Activated CD8-positive, alpha-beta T cell treated with anti-CD3 and anti-CD28 coated beads, Interleukin-2, amount 10 ng/mL, durations not matched to agents 7 days and 5 days (primary cell): ENCODE measurements at places on chromosomes 3 and 15. TPM values are rescaled to one million over a fixed set of nuclear protein-coding genes. Genes with fewer than 3 reads are reported as not detected.

DNA sequence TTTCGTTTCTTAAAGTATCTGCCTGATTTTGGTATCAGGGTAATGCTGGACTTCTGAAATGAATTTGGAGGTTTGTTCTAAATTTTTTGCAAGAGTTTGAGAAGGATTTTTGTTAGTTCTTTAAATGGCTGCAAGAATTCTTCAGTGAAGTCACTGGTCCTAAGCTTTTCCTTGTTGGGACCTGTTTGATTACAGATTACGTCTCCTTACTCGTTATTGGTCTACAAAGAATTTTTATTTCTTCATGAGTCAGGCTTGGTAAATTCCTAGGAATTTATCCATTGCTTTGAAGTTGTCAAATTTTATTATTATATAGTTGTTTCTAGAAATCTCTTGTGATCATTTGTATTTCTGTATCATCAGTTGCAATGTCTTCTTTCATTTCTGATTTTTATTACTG is 196.0 kb downstream of the DPH6 start:
- no peaks in the 10 kb centered on the region for H3K27me3 ChIP-seq
- no peaks in the 10 kb centered on the region for H3K36me3 ChIP-seq
- DNase-seq = no peak
- H3K27ac ChIP-seq = no peak overlapping the region
- H3K4me3 ChIP-seq = no peak overlapping the region

- H3K27ac ChIP-seq = no peak overlapping the region
- H3K4me3 ChIP-seq = no peak overlapping the region
- peak; percentile 62 for DNase-seq
- peaks cover 47% of the 10 kb centered on the region for H3K27me3 ChIP-seq
- H3K36me3 ChIP-seq = no peaks in the 10 kb centered on the region
Measured at GRCh38 chr3:184227481-184227935, 1.9 kb upstream of the VWA5B2 start.

CCR2 gene
- total RNA-seq = 70.8 TPM

CPNE4 gene
- not detected for total RNA-seq

DNA sequence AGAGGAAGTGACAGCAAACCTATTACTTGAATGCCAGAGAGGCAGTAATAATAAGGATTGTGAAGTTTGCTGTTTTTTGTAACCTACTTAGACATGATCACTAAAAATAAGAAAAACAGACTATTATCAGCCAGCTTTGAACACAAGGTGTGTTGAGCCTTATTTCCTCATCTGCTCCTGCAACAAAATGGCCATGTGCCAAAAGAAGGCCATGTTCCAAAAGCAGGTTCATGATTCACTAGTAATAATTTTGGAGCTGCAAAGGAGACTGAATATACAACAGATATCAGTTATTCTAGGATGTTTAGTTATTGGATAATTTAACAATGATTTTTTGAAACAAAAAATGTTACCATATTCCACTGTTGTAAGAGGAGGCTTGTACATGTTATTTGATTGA is 578.7 kb downstream of the SQOR start:
- H3K36me3 ChIP-seq = no peaks in the 10 kb centered on the region
- H3K4me1 ChIP-seq = no peaks in the 10 kb centered on the region

DNA sequence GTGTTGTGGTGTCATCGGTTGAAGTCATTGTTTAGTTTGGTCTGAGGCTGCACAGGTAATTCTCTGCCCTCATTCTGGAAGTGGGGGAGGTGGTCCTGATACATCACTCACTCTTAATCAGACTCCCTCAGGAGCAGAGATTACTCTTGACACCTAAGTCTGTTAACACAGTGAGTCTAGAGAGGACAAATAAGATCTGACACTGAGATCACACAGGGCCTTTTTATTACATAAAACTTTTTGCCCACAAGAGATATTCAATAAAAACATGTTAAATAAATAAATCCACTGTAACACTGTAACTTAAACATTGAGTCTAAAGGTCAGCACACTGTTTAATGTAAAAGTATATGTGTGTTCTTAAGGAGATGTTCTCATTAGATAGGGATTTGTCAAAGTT is 57.1 kb upstream of the MBNL1 start:
- no peaks in the 10 kb centered on the region for H3K27me3 ChIP-seq
- H3K4me1 ChIP-seq = peaks cover 63% of the 10 kb centered on the region
- no peak overlapping the region for H3K4me3 ChIP-seq
- H3K27ac ChIP-seq = no peak overlapping the region
- DNase-seq = no peak

SLC24A5 gene
- not detected for total RNA-seq

DNA sequence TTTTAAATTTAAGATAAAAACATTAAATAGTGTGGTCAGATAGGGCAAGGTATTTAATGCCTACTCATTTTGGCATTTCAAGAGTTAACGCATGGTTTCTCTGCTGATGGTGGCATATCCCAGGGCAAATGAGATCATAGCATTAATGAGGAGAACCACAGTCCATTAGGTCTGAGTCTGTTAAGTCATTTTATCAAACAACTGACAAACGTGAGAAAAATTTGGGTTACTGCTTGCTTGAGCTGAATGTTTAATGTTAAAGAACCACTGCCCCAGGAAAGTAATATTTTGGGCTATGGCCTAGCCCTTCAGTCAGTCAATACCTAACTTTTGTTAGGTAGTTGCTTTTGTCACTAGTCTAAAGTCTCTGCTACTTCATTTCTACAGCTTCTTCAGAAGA is 37.9 kb upstream of the SLC2A2 start:
- no peaks in the 10 kb centered on the region for H3K27me3 ChIP-seq
- H3K27ac ChIP-seq = no peak overlapping the region
- H3K36me3 ChIP-seq = peaks cover 40% of the 10 kb centered on the region
- H3K4me1 ChIP-seq = no peaks in the 10 kb centered on the region
- DNase-seq = no peak

GRCh38 chr3:169836078-169836941 is 23.6 kb upstream of the LRRC34 start:
- H3K27me3 ChIP-seq = peaks cover 25% of the 10 kb centered on the region
- H3K36me3 ChIP-seq = no peaks in the 10 kb centered on the region
- H3K4me1 ChIP-seq = no peaks in the 10 kb centered on the region

DNA sequence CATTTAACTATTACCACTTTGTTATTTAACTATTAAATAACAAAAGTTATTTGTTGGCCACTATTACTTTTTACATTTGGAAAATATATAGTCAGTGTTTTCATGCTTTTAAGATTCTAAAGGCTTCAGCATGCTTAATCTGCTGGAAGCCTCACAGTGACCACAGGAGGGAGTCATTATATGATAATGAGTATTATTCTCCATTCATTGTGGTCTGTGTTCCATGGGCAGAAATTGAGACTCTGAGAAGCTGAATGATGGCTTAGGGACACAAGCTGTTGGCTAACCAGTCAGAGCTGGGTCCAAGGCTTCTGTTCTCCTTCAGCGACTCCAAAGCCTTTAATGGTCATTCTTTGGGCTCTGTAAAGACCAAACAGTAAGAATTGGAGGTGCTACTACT is 64.7 kb downstream of the BFSP2 start:
- H3K27me3 ChIP-seq = no peaks in the 10 kb centered on the region
- no peak overlapping the region for H3K27ac ChIP-seq
- no peak for DNase-seq
- no peak overlapping the region for H3K4me3 ChIP-seq

TEX55 gene
- total RNA-seq = not detected
